ENCODE measurements at places on chromosomes 1 and 21. TPM values are rescaled to one million over a fixed set of nuclear protein-coding genes. Genes with fewer than 3 reads are reported as not detected.

DNA sequence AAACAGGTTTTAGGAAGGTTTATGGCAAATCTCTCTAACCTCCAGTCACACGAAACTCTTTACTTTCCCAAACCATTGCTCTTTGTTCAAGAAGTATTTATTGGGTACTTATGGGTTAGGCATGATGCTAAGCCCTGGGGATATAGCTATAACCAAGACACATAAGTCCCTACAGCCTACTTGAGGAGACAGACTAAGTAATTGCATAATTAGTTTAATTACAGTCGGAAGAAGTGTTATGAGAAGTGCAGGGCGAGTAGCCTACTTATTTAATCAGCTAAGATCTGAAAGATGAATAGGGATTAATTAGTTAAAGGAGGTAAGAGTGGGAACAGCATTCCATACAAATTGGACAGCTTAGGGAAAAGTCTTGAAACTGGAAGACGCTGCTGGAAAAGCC is 13.2 kb upstream of the NASP start:
- no peak for DNase-seq

GRCh38 chr1:101290119-101290921 is 53.5 kb downstream of the S1PR1 start:
- no peak for DNase-seq

GRCh38 chr1:23800400-23801337 is at the start of gene GALE:
TSS of gene GALE (minus strand) at chr1:23800754. CDS start at chr1:23799007, 1,747 bp downstream.
- DNase-seq, result peak; percentile 98

Gene PALMD
- not detected for total RNA-seq
